Esophagus mucosa (tissue), 1 donor: ENCODE measurements at places on chromosomes 2 and 18.

DNA sequence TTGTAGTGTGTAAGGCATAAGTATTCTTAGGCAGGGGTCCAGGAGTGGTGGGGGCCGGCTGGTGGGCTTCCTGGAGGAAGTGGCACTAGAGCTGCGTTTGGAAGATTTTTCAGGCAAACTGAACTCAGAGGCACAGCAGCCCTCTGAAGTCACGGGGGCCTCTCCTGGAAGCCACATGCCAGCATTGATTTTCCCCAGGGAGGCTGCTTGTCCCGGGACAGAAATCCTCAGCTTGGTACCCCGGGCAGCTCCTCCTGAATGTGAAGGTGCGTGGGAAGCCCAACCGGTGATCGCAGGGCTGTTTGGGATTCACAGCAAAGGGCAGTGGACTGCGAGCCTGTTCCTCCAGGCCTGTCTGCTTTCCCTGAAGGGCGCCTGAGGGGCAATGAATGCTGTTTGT lies 1.6 kb upstream of the PDIA6 start:
- ATAC-seq, result no peak

- ATAC-seq, result no peak
Measured at GRCh38 chr18:66461344-66461743, 142.5 kb downstream of the CDH19 start.

GRCh38 chr2:100072503-100072902 lies 69.9 kb downstream of the AFF3 start:
- no peak for ATAC-seq

DNA sequence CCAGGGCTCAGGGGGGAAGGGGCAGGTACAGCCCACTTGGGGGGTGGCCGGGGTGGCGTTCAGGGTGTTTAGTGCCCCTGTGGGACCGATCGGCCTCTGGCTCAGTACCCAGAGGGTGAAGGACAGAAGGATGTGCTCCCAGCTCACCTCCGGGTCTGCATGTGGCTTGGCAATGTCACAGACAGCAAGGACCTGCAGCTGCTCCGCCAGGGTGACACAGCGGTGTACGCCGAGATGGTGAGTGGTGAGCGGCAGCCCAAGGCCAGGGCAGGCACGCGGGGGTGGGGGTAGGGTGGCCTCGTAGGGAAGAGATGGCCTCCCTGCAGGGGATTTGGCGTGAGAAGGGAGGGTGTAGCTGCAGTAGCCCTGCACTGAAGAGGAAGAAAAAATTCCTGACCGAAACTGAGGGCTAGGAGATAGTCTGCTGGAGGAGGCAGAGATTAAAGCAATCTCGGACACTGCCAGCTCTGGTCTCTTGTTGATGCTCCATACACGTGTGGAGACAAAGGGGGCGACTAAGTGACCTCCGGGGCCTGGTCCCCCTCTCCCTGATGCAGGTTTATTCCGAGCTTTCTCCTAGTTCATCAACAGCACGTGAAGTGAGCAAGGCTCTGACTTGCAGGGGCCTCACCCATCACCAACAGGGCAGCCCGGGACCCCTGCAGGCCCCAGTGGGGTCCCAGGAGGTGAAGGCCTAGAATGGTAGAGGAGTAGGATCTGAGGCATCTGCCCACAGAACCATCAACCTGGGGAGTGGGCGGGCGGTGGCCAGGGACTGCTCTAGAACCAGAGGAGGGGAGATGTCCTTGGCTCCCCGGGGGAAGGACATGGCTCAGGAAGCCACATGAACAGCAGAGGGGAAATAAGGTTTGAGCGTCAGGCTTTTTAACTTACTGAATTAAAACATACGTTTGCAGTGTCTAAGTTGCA lies 45.4 kb downstream of the FER1L5 start:
- no peak for ATAC-seq
